Activated naive CD4-positive, alpha-beta T cell treated with anti-CD3 and anti-CD28 coated beads, Interleukin-2, amount 50 U/mL, for 72 hours (primary cell): ENCODE measurements at places on chromosomes 6 and 20.

DNA sequence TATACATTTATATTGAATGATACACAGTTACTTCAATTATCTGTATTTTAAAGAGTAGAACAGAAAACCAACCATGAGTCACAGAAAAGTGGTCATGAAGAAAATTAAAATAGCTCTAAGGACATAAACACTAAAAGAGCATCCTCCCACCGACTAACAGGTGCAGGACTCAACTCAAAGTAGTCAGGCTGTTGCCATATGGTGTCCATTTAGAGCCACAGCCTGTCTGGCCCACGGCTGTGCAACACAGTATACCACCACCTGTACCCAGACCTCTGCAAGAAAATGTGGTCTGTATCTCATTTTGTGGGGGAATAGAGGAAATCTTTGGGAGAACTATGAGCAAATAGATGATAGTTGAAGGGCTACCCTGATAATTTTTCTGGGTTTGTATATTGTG is 449.8 kb upstream of the RNF217 start:
- DNase-seq = no peak

DNA sequence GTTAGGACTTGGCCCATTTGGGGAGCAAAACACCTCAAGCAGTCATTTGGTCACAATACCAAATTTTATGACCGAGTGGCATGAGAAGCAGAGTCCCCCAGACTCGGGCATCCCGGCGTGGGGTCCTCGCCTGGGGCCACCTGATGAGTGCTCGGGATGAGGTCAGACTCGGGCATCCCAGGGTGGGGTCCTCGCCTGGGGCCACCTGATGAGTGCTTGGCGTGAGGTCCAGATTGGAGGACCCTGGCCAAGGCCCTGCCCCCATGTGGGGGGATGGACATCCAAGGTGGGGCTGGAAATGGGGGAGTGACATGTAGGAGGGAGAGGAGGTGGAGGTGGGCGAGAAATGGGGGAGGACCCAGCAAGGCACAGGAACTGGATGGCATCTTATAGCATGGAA is 56.1 kb upstream of the CST7 start:
- DNase-seq = no peak

DNA sequence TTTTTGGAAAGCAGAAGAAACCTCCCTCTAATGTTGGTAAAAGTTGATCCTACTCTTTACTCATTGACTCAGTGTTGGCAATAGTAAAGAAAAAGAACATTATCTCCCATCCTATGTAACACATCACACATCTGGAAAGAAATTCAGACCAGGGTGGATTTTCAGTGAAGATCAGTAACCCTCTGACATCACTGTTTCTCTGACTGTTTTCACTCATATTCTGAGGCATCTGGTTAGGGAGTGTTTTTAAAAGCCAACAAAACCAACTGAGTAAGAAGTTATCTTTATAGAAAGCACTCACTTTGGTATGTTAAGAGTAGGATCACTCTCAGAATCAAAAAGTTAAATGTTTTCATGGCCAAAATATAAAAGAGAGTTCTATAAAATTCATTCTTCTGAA is 143.6 kb downstream of the DST start:
- no peak for DNase-seq

DNA sequence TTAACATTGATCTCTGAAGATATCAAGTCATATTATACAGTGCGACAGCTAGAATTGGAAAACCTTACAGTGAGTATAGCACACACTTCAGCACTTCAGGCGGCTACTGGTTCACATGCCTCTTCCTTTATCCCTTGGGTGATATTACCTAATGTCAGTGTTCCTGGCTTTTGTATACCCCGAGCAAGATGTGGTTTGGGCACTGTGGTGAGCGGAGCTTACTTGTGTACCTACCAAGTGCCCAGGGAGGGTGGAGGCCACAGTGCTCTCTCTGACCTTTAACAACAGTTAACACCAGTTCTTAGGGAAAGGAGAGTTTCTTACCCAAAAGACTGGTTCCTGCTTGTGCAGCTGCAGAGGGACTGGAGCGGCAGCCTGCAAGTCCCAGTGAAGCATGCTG is 64.4 kb downstream of the PTPN1 start:
- no peak for DNase-seq

- no peak for DNase-seq
Observed at GRCh38 chr20:52404671-52405070, 213.1 kb upstream of the ZFP64 start.

DNA sequence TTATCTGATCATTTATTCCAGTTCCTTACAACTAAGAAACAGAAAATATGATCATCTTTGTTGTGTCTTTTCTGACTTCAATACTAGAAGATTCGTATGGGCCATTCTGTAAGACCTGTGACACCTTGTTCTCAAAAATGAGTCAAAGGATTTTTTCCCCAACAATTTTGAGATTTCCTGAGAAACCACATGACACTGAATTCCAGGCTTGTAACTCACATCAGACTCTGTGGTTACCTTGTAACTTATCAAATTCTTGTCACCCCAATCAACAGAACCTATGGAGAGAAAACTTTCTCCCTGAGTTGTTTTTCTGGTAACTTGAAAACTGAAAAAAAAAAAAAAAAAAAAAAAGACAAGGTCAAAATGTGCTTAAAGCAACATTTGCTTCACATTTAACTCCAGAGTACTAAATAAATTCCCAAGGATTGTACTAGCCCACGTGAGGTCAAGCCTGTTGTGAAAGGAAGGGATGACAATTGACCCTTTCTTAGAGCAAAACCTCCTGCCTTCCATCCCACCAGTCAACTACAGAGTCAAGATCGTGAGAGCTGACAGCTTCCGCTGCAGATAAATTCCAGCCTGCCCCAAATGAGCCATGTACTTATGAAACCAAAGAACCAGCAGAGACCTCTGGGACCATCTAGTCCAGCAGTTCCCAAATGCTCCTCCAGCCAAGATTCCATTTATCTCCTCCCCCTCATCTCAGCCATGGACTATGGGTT is 140.3 kb downstream of the TBX18 start:
- DNase-seq = no peak

DNA sequence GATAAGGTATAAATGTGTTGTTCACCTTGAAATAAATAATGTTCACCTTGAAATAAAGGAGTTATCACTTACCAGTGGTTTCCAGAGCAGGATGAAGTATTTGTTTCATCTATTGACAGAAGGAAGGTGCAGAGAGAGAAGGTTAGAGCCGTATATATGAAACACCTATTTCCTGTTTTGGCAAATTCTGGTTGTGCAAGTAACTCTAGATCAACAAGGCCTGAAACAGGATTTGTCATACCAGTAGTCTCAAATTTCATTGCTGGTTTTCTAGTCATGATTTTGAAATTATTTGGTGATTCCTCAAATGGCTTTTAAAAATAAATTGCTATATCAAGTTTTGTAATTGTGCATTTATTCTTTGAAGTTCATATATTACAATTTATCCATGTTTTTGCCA is at the start of gene CRISP3:
Gene CRISP3 (minus strand): TSS at position 130 of the 400 bp plus-strand sequence. CDS start 21 bp downstream, at position 109.
- no peak for DNase-seq

GRCh38 chr20:47118206-47118605 is 223.6 kb downstream of the EYA2 start:
- no peak for DNase-seq

- peak; percentile 27 for DNase-seq
Observed at GRCh38 chr6:136846046-136846445, 23.7 kb downstream of the PEX7 start.

DNA sequence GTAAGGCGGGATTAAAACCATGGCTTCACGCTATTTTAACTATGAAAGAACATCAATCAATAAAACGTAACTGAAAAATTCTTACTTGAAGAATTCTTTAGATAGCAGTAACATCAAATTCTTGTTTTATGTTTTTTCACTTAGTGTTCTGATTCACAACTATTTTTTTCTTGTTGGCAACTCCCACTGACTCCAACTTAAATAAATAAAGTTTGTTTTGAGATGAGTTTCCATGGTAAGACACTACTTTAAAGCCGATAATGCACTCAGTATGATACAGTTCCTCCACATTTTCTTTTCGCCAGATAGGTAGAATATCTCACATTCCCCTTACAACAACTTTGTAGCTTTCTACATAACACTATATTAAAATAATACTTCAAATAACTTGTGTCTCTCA is 33.1 kb upstream of the CNKSR3 start:
- DNase-seq = no peak

DNA sequence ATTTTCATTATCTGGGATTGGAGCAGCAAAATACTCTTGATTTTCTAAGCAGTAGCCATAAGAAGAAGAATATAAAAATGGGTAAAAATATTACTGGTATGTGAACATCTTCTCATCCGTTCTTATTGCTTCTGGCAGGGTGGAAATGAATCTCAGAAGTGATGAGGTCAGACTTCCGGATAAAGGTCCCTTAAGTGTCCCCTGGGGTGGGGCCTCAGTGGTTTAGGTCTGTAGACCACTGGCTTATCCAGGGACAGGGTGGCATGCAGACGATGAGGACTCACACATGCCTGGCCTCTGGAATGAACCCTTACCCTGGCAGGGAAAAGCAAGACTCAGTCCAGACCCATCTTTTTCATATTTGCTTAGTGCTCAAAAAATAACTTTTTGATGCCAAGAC is 143.3 kb downstream of the UST start:
- no peak for DNase-seq

- no peak for DNase-seq
Observed at GRCh38 chr20:46324960-46325703, 16.8 kb upstream of the CDH22 start.

- DNase-seq = no peak
Observed at GRCh38 chr6:100126790-100127484, 132.9 kb upstream of the MCHR2 start.

GRCh38 chr20:43975096-43975768 is 60.6 kb downstream of the TOX2 start:
- DNase-seq = no peak

DNA sequence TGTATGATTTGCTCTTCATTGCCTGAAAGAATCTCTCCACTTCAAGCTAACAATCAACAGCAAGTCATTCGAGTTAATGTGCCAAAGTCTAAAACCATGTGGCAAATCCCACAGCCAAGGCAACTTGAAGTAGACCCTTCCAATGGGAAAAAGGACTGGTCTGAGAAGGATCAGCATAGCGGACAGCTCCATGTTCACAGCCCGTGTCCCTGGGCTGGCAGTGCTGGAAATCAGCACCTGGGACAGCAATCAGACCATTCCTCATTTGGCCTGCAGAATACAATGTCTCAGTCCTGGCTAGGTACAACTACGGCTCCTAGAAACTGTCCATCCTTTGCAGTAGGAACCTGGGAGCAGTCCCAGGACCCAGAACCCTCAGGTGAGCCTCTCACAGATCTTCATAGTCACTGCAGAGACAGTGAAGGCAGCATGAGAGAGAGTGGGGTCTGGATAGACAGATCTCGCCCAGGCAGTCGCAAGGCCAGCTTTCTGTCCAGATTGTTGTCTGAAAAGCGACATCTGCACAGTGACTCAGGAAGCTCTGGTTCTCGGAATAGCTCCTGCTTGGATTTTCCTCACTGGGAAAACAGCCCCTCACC is 1.1 kb downstream of the GJA10 start:
- no peak for DNase-seq

- DNase-seq = no peak
Observed at GRCh38 chr20:57409316-57409671, 18.1 kb downstream of the RBM38 start.

DNA sequence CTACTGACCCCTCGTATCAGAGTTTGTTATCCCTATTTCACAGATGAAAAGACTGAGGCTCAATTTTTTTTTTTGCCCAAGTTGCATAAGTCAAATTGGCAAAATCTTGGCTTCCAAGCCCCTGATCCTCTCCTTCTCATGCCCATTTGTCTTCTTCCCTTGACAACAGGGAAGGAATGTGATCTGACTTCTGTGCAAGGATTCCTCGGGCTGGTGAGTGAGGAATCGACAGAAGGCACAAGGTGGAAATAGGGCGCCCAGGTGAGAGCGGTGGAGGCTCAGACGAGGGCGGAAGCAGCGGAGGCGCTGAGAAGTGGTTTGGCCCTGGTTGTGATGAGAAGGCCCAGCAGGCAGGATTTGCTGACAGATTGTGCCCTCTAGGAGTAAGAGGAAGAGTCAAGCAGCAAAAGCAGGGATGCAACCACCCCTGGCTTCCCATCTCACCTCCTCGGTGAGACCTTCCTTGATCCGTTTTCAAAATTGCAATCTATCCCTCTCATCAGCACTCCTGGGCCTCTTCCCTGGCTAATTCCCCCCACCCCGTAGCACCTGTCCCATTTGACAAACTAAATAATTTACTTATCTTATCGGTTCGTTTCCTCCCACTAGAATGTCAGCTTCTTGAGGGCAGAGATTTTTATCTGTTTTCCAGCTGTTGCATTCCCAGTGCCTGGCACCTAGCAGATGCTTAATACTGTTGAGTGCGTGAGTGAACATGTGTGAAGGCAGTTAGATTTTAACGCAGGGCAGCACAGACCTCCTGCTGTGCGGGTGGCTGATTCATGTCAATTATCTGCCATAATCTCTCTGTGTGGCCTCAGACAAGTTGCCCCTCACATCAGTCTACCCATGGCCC is 3.7 kb upstream of the SIRPA start:
- DNase-seq = no peak

GRCh38 chr6:66662196-66662595 is 955.2 kb upstream of the EYS start:
- no peak for DNase-seq

- DNase-seq = no peak
Observed at GRCh38 chr6:80148220-80148619, 41.7 kb downstream of the BCKDHB start.

- DNase-seq = no peak
Observed at GRCh38 chr6:154411076-154411475, 54.5 kb upstream of the IPCEF1 start.

GRCh38 chr6:159104163-159104925 is 59.6 kb upstream of the TAGAP start:
- peak; percentile 77 for DNase-seq

GRCh38 chr6:47567586-47567985 is 90.0 kb downstream of the CD2AP start:
- DNase-seq = no peak

DNA sequence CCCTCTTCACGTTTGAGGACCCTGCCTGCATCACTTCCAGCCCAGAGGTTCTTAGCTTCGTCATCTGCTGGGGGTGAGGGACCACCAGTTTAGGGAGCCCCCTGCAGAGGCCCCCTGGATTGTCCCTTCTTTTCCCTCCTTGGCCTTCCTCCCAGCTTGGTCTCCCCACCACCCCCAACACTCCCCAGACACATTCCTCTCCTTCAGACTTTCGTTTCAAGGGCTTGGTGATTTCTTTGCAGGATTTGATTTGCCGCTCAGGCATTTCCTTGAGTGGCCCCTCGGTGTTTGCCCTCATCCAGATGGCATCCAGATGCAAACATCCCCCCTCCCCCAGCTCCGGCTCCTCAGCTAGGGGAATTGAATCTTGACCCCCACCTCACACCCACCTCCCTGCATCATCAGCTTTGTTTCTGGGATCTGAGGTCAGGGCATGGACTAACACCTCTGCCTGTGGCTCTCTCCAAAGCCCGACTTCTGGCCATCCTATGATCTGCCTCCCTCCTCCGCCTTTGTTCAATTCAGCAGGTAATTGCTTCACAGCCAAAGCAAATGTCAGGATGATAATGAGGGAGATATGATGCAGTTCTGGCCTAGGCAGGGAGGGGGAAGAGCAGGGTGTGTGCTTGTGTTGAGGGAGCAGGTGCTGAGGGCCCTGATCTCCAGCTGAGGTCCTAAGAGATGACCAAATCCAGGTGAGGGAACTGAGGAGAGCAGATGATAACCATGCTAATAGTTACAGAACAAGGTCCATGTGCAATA is 141.5 kb downstream of the VEGFA start:
- DNase-seq = no peak
